ENCODE measurements at places on chromosomes 12 and 14.

GRCh38 chr12:26566675-26567074 lies 266.3 kb downstream of the ITPR2 start:
- no peak for DNase-seq

DNA sequence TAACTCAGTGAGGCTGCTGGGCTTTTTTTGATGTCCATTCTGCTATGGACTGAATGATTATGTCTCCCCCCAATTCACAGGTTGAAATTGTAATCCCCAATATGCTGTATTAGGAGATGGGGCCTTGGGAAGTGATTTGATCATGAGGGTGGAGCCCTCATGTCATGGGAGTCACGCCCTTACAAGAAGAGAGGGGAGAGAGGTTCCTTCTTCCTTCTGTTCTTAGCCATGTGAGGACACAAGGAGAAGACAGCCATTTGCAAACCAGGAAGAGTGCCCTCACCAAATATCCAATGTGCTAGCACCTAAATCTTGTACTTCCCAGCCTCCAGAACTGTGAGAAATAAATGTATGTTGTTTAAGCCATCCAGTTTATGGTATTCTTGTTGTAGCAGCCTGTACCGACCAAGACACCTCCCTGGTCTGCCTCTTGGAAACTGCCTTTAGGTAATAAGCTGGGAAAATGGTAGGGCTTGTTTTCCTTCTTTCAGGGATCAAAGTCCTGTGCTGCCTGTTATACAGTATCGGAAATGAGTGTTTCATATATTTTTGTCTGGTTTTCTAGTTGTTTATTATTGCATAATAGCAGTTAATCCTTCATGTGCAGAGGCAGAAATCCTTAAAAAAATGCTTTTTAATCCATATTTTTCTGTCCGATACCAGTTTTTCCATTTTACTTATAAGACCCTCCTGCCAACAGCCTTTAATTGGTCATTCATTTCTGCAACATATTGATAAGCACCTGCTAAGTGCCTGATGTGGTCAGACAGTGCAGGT lies 16.3 kb downstream of the BORCS5 start:
- no peak for DNase-seq

GRCh38 chr12:97046901-97047300 lies 139.8 kb downstream of the NEDD1 start:
- no peak for DNase-seq

GRCh38 chr12:66603981-66604479 lies 74.8 kb downstream of the GRIP1 start:
- no peak for DNase-seq

DNA sequence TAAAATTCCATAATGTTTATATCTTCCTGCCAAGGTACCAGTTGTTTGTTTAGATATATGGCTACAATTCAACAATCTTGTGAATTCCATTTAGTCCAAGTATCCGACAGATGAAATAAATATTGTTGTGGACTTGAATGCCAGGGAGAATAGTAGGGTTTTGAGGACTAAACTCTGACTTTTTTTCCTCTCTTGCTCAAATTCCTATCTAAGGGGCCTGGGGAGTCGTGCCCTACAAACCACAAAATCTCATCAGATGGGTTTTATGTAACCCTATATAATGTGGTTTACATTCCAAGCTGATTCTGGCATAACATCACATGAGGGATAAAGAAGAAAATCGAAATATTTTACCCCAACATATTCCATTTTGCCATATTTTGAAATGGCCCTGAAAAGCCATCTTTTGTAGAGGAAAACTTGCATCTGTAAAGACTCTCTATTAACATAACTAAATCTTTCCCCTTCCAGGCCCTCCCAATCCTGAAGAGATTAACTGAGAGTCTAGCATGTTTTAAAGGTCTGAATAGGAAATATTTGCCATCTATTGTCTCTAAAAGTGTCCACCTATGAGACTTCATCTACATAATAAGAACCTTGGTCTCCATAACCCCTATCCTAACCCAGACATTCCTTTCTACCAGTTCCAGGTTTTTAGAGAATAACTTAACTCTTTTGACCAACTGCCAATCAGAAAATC lies 184.7 kb upstream of the KITLG start:
- DNase-seq = no peak

DNA sequence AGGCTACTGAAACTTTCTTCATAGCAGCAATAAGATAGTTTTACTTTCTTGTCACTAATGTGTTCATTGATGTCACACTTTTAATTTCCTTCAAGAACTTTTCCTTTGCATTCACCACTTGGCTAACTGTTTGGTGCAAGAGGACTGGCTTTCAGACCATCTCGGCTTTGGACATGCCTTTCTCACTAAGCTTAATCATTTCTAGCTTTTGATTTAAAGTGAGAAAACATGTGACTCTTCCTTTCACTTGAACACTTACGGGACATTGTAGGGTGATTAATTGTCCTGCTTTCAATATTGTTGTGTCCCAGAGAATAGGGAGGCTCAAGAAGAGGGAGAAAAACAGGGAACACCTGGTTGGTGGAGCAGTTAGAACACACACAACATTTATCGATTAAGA lies 41.9 kb downstream of the IFNG start:
- no peak for DNase-seq

- no peak for DNase-seq
These were observed 51.6 kb downstream of the DERA start for GRCh38 chr12:15962760-15963159.

DNA sequence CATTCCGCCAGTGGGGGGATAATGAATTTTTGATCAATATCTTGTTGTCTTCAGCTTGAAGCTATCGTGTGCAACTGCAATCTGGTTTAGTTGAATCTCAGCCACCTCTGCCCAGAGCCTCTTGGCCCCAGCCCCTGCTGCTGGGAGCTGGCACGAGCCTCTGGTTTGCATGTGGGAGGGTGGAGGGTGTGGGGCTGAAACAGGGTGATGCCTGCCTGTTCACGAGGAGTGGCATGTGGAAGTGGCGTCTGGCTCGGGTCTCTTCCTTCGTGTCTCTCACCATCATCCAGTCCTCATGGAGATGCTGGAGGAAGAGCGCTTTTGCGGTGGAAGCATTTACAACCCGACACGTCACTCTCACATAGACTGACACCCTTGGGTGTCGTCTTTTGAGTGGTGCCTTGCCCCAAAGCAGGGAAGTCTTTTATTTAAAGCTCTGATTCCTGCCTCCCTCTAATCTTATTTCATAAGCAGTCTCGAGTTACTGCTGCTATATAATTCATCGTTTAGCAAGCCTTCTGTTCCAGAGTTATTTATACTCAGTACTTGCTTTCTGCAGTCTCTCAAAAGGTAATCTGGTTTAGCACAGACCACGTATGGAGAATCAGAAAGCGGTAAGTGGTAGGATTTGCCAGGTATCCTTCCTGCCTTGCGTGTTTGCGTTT lies 64.5 kb downstream of the AACS start:
- no peak for DNase-seq

GRCh38 chr14:96095581-96096476 lies 56.7 kb downstream of the C14orf132 start:
- no peak for DNase-seq

- no peak for DNase-seq
These were observed 1.5 kb downstream of the LAG3 start for GRCh38 chr12:6773590-6774351.
